ENCODE measurements at places on chromosomes 12 and 14. TPM values are rescaled to one million over a fixed set of nuclear protein-coding genes. Genes with fewer than 3 reads are reported as not detected.

DNA sequence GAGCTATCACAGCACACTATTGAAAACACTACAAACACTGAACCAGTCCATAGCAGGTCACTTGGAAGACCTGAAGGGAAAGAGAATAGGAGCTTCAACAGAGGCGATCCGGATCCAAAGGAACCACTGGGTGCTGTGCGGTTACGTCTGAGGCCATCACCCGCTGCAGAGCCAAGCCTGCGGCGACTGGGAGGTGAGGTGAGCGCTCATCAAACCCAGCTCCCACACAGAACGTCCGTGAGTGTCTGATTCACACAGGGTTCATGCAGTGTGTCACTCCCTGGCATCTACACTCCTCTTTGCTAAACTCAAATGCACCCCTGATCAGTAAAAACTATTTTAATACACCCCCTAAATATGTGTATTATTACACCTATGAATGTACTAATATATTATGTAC is 64.1 kb downstream of the TMEM132D start:
- H3K27me3 ChIP-seq, result no peaks in the 10 kb centered on the region
- H3K4me3 ChIP-seq, result no peak overlapping the region
- no peak for DNase-seq
- no peaks in the 10 kb centered on the region for H3K4me1 ChIP-seq
- no peaks in the 10 kb centered on the region for H3K36me3 ChIP-seq

Gene LRTM2
- 0.11 TPM for total RNA-seq

- no peak for DNase-seq
- H3K27me3 ChIP-seq, result no peaks in the 10 kb centered on the region
- H3K27ac ChIP-seq, result no peak overlapping the region
- H3K36me3 ChIP-seq, result no peaks in the 10 kb centered on the region
- no peaks in the 10 kb centered on the region for H3K4me1 ChIP-seq
Observed at GRCh38 chr12:43057566-43057965, 468.0 kb upstream of the PRICKLE1 start.

DNA sequence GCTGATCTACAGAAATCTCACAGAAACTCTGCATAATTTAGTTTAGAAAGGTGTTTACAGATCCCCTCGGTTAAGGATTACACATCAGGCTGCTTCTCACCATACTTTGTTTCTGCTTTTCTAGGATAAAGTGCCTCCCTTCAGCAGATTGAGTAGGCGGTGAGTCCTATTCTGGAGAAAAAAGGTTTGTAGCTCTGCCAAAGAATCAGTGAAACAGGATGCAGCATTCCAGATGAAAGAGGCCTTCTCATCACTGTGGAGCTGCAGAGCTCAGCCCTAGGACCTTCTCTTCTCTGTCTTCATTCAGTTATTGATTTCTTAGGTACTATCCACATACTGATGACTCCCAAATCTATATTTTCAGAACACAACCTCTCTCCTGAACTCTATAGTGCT is 155.5 kb upstream of the KRR1 start:
- no peak for DNase-seq
- H3K36me3 ChIP-seq, result no peaks in the 10 kb centered on the region
- H3K4me1 ChIP-seq, result no peaks in the 10 kb centered on the region
- H3K27ac ChIP-seq, result no peak overlapping the region

DNA sequence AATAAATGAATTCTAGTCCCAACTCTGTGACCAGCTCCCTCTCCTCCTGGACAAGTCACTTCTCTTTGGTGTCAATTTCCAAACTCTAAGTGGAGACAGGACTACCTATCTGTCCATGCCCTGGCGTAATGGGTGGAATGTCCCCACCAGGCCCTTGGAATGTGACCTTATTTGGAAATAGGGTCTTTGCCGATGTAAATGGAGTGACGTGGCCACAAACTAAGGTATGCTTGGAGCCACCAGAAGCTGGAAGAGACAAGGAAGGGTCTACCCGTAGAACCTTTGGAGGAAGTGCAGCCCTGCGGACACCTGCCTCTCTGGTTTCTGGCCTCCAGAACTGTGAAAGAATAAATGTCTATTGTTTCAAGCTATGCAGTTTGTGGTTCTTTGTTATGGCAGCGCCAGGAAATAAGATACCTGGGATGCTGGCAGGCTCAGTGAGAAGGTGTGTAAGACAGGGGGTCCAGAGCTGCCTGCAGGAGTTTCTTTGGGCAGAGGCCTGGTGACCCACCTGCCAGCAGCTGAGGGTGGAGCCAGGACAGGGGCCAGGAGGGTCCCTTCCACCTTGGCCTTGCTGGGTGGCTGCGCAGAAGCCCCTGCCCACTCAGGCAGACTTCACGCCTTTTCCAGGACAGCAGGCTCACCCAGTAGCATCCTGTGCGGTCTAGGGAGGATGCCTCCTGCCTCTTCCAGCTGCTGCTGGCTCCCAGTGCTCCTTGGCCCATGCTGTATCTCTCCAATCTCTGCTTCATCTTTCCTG is 45.8 kb downstream of the ARL6IP4 start:
- peaks cover 27% of the 10 kb centered on the region for H3K36me3 ChIP-seq
- H3K27ac ChIP-seq, result no peak overlapping the region
- DNase-seq, result no peak
- H3K27me3 ChIP-seq, result no peaks in the 10 kb centered on the region

- H3K4me3 ChIP-seq, result no peak overlapping the region
- peaks cover 6% of the 10 kb centered on the region for H3K27me3 ChIP-seq
- H3K27ac ChIP-seq, result no peak overlapping the region
- no peaks in the 10 kb centered on the region for H3K4me1 ChIP-seq
- H3K36me3 ChIP-seq, result no peaks in the 10 kb centered on the region
Observed at GRCh38 chr12:92736605-92737004, 33.8 kb downstream of the PLEKHG7 start.

Gene RBP5
- total RNA-seq, result not detected

Gene NEUROD4
- total RNA-seq, result not detected

- peaks cover 99% of the 10 kb centered on the region for H3K4me1 ChIP-seq
- H3K4me3 ChIP-seq, result no peak overlapping the region
- DNase-seq, result no peak
- peaks cover 98% of the 10 kb centered on the region for H3K36me3 ChIP-seq
- no peaks in the 10 kb centered on the region for H3K27me3 ChIP-seq
Observed at GRCh38 chr14:100100032-100100703, 34.9 kb downstream of the EVL start.

- H3K4me1 ChIP-seq, result peaks cover 35% of the 10 kb centered on the region
- no peak overlapping the region for H3K27ac ChIP-seq
- no peak for DNase-seq
- no peak overlapping the region for H3K4me3 ChIP-seq
- no peaks in the 10 kb centered on the region for H3K27me3 ChIP-seq
Observed at GRCh38 chr12:106757623-106758348, 16.7 kb upstream of the RIC8B start.

Gene NRXN3
- not detected for total RNA-seq

- no peak overlapping the region for H3K4me3 ChIP-seq
- no peaks in the 10 kb centered on the region for H3K36me3 ChIP-seq
- no peak for DNase-seq
- H3K27ac ChIP-seq, result no peak overlapping the region
- H3K27me3 ChIP-seq, result no peaks in the 10 kb centered on the region
Observed at GRCh38 chr14:65179918-65180724, 77.8 kb upstream of the MAX start.

GRCh38 chr12:52204095-52204930 is 12.5 kb upstream of the KRT80 start:
- no peak overlapping the region for H3K27ac ChIP-seq
- DNase-seq, result no peak
- H3K4me1 ChIP-seq, result peaks cover 7% of the 10 kb centered on the region
- H3K36me3 ChIP-seq, result no peaks in the 10 kb centered on the region

- DNase-seq, result no peak
- H3K4me1 ChIP-seq, result no peaks in the 10 kb centered on the region
- H3K4me3 ChIP-seq, result no peak overlapping the region
- H3K27me3 ChIP-seq, result no peaks in the 10 kb centered on the region
- no peaks in the 10 kb centered on the region for H3K36me3 ChIP-seq
- no peak overlapping the region for H3K27ac ChIP-seq
Observed at GRCh38 chr12:2112401-2112800, 59.6 kb downstream of the CACNA1C start.

All from CD4-positive, alpha-beta T cell (primary cell).